ENCODE measurements at places on chromosomes 11 and 22. TPM values are rescaled to one million over a fixed set of nuclear protein-coding genes. Genes with fewer than 3 reads are reported as not detected.

Gene STIP1
- 66.9 TPM for total RNA-seq

Gene NUMA1
- 207 TPM for total RNA-seq

- DNase-seq: no peak
Observed at GRCh38 chr11:17853280-17853679, 118.7 kb downstream of the KCNC1 start.

DNA sequence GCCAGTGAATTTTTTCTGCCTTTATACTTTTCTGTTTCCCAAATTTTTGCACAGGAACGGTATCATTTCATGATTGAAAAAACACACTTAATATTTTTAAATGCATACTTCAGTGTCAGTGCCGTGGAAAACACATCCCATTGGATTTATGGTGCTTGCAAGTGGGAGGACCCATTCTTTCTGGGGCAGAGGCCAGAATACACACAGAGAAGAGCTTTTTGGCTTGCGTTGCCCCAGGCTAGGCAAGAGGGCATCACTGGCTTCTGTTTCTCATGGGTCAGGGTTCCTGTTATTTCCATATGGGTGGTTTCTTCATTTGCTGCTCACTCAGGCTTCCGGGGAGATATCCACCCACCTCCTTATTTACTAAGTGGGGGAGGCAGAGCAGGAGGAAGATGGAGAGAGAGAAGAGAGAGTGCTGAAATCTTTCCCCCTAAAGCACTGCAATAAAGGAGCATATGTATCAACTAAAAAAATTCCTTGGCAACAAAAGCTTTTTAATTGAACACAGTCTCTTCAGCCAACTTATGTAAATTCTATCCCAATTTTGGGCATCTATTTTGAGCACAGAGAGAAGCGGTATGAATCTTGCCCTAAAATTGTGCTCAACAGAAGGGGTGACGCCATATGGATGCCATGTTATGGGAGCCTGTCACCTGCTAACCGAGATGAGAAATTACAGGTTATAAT is 66.0 kb upstream of the KIRREL3 start:
- no peak for DNase-seq

- no peak for DNase-seq
Observed at GRCh38 chr22:49997251-49997599, 15.3 kb downstream of the IL17REL start.

GRCh38 chr11:104333977-104334376 is 170.0 kb upstream of the PDGFD start:
- DNase-seq: no peak
